ENCODE measurements at places on chromosomes 2 and 18.

DNA sequence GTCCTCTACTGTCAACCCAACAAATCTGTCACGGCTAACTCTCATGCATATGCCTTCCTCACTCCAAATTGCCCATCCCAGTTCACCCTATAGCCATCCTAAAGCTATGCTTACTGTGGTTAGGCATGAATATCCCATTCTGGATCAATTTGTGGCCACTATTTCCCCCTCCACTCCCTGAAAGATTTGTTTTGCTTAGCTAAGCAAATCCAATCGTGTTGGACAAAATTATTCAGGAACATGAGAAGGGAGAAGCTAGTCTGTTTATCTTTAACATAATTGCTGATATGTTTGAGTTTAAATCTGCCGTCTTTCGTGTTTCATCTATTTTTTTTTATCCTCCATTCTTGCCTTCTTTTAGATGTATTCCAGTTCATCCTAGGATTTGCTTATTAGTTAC, 43.6 kb downstream of the PPM1B start:
- DNase-seq, result no peak

GRCh38 chr2:74070991-74071390, 76.7 kb downstream of the BOLA3 start:
- DNase-seq, result no peak

DNA sequence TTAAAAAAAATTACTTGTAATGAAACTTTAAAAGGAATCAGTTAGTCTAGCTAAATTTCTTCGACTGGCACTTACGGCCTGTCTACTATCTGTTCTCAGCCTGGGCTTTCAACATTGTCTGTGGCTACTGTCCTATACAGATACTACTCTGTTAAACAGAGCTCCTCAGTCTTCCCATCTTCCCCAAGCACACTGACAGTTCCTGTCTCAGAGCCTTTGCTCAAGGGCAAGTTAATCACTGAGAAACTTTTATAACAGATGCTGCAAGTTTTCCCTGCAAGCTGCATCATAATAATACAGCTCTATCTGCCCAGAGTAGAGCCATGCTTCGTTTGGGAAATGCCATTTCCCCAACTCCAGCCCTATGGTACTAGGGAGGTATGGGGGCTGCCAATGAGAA, 11.3 kb upstream of the YPEL5 start:
- DNase-seq, result no peak

GRCh38 chr2:234199996-234200395, 149.5 kb downstream of the SPP2 start:
- DNase-seq, result no peak

DNA sequence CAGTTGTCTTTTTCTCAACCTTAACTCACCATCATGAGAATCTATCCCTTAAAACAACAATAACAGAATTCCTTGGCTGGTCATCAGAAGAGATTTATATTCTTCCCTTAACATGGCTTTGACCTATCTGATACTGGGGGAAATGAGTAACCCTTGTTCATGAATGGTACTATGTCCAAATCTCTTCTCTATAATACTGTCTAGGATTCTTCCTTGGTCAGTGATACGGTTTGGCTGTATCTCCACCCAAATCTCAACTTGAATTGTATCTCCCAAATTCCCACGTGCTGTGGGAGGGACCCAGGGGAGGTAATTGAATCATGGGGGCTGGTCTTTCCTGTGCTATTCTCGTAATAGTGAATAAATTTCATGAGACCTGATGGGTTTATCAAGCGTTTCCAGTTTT, 282.0 kb upstream of the SIX2 start:
- no peak for DNase-seq

- DNase-seq, result no peak
Observed at GRCh38 chr18:10564975-10565773, 39.3 kb downstream of the NAPG start.

GRCh38 chr2:174365571-174365970, 30.0 kb upstream of the SCRN3 start:
- no peak for DNase-seq

GRCh38 chr2:241309684-241310117, 5.8 kb downstream of the HDLBP start:
- peak; percentile 34 for DNase-seq

DNA sequence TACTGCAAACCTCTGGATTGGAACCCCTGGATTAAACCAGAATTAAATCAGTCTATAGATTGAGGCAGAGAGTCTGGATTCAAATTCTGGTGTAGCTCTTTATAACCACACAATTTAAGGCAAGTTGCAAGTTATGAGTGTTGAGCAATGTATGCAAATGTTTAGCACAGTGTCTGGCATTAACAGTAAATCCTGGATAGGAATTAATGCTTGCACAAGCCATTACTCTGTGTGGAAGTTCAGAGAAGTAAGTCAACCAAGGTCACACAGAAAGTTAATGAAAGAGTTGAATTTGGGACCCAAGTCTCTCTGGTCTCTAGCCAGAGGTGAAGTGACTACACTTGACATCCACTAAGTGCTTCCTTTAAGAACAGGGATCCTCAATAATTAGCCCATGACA, 2.0 kb upstream of the MARCO start:
- no peak for DNase-seq

DNA sequence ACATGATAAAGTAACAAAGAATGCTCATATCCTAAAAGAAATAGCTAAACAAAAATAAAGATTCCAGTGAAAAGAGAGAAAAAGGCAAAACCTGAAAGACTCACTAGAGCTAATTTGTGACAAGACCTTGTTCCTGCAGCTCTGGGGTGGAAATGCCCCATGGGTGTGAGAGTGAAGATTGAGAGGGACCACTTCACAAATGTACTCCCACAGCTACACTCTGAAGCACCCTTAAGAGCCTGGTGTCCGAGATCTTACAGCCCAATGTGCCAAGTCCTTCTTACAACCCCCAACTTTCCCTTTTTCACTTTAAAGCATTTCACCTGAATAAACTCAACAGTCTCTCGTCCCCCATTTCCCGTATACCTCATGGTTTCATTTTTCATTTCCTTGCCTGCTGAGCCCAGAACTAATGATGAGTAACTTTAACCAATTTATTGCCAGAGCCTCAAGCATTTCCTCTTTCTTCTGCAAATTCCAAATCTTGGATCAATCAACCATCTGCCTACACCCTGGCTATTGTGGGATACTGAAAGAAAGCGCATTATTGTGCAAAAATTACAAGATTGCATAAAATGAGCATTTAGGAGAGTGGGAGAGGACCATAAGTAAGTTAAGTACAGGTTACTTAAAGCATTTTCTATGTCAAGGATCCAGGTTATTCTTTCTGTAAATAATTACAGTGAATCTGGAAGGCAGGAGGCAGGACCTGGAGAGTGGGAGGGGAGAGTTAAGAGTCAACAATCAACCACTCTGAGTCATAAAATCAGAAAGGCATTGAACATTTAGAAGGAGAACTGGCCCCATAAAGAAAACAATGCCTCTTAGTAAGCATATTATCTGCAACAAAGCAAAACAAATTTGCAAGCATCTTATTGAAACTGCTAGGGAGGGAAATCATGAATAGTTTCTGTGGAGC, 804.4 kb upstream of the CELF4 start:
- DNase-seq, result no peak

DNA sequence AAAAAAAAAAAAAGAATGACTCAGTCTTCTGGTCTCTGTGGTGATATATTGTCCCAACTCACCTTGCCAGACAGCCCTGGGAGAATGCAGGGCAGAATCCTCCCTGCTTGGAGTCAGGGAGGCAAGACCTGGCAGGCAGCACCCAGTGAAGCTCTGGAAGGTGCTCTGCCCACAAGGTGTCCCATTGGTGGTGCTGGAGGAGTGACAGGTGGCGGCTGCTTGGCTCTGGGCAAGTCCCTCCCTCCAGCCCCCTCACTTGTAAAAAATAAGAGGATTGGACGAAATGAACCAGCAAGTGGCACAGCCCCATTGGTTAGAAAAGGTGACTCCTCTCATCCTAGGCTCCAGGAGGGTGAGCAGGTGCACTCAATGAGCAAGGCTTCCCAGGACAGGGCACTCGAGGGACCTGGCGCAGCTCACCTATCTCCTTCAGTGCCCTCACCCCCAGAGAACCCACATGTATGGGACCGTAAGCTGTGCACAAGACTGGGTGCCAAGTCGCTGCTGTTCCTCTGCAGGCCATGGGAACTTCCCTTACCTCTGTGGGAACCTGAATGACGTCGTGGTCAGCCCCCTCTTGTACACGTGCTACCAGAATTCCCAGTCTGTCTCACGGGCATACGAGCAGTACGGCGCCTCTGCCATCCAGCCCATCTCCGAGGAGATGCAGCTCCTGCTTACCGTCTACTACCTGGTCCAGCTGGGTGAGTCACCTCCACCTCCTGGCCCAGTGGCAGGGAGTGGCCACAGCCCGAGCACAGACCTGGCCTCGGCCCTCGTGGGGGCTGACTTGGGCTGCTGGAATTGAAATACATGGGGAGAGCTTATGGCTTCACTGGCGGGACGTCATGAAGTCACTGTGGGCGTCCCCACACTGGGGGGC, 54.6 kb downstream of the GREB1 start:
- DNase-seq, result no peak

- DNase-seq, result no peak
Observed at GRCh38 chr2:134169788-134170187, 84.1 kb upstream of the MGAT5 start.

GRCh38 chr2:76640905-76641304, 881.3 kb downstream of the LRRTM4 start:
- no peak for DNase-seq

GRCh38 chr18:13270279-13270855, 51.8 kb downstream of the LDLRAD4 start:
- no peak for DNase-seq

GRCh38 chr2:171523088-171524017, 1.1 kb downstream of the CYBRD1 start:
- peak; percentile 2 for DNase-seq

DNA sequence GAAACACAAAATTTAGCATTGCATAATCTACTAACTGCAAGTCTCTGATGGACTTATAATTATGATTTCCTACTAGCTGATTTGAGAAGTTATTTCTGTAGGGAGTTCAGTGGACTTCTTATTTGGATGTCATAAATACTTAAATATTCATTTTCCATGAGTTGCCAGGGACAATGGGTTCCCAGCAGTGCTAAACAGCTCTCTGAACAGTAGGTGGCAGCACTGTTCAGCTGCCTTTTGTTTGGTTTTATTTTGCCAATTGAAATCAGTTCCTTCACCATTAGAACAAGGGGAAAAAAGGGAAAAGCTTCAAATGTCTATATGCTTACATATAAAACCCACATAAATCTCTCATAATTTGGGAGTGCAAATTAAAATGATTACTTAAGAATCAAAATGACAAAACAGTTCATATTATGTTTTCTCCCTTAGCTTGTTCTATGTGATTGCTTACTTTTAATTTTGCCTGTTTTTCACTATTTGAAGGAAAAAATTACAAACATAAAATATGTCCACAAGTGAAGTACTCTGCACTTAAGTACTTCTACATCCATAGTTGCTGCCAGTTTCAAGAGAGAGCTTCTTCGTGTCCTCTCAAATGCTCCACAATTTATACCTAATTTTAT, 898.9 kb downstream of the CPS1 start:
- DNase-seq, result no peak

- no peak for DNase-seq
Observed at GRCh38 chr2:147382322-147382948, 462.4 kb upstream of the ACVR2A start.

DNA sequence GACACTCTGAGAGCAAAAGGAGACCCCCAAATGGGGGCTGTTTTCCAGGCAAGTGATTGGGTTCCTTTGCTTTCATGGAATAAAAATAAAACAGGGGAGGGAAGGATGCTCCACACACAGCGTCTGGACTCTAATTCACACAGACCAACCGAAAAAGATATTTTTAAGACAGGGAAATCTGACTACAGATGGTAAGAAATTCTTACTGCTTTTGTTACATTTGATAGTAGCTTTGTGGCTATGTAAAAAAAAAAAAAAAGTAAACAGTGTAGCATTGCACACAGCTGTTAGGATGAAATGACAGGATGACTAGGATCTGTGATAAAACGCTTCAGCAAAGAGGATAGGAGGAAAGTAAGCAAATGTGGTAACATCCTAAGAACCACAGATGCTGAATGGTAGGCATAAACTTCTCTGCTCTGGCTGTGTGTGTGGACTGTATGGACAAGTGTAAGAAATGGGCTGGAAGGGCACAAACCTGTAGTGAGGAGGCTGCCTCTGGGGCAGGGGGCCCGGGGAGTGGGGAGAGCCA, 207.6 kb downstream of the ANAPC1 start:
- no peak for DNase-seq

GRCh38 chr2:29619689-29620088, 301.7 kb downstream of the ALK start:
- no peak for DNase-seq

DNA sequence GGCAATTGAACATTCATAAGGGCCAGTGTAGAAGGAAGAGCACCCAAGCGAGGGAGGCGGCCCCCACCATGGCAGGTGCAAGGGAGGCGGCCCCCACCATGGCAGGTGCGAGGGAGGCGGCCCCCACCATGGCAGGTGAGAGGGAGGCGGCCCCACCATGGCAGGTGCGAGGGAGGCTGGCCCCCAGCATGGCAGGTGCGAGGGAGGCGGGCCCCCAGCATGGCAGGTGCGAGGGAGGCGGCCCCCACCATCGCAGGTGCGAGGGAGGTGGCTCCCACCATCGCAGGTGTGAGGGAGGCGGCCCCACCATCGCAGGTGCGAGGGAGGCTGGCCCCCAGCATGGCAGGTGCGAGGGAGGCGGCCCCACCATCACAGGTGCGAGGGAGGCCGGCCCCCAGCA, 24.7 kb upstream of the GPC1 start:
- no peak for DNase-seq

- no peak for DNase-seq
Observed at GRCh38 chr2:132974467-132975095, 304.6 kb upstream of the LYPD1 start.

DNA sequence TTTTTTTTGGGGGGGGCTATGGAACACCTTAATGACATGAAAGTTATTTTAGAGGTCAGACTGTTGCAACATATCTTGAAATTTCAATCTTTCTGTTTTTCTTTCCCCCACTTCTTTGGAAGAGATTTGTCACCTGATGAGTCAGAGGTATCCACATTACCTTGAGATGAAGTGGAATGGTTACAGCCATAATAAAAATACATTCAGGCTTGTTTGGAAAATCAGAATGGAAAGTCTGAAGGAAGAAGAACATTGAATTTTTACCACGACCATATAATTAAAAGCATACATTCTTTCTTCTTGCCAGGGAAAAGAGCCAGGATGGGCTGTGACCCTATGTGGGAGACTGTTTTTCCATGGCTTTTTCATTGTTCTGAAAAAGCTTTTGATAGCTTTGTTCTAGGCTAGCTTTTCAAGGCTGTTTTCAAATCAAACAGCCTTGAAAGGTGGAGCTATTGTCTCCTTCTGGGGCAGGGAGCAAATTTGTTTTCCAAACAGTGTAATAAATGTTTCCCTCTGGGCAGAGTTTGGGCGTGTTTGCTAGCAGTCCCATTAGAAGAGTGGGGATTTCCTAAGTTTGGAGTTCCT, 2.3 kb upstream of the GTF3C3 start:
- DNase-seq, result no peak

DNA sequence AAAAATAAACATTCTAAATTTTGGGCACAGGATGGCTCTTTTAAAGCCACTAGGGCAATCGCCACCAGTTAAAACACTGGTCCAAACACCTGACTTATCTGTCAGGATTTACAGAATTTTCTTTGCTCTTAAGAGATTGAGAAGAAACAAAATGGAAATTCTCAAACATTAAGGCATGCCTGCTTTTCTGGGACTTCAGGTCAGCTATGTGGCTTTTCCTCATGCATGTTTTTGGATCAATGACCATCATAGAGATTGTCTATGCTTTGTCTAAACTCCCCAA, 112.7 kb downstream of the SMAD2 start:
- DNase-seq, result no peak

All from stimulated activated CD8-positive, alpha-beta memory T cell treated with anti-CD3 and anti-CD28 coated beads, Interleukin-15, amount 100 ng/mL, for 4 hours (primary cell).